ENCODE measurements at places on chromosomes 6 and 20. TPM values are rescaled to one million over a fixed set of nuclear protein-coding genes. Genes with fewer than 3 reads are reported as not detected.

Gene ZNF217
- total RNA-seq, result 17.5 TPM

Gene DZANK1
- 0.94 TPM for total RNA-seq

Gene ECT2L
- not detected for total RNA-seq

Gene SLC22A23
- total RNA-seq, result 4.4 TPM

Gene ZSCAN16
- total RNA-seq, result 12.1 TPM

Gene EEF1A2
- 2.0 TPM for total RNA-seq

Gene ANKRD6
- 3.9 TPM for total RNA-seq

Gene SLC2A4RG
- 12.4 TPM for total RNA-seq

Gene NKX2-2
- total RNA-seq, result not detected

Gene PRSS16
- total RNA-seq, result not detected

Gene HLA-DRB5
- 0.19 TPM for total RNA-seq

Gene FOXA2
- not detected for total RNA-seq

Gene RPL7L1
- 109 TPM for total RNA-seq

Measured in endothelial cell of coronary artery (primary cell).